ENCODE measurements at places on chromosomes 4 and X.
A peak's percentile ranks its signal among the peaks of the same experiment; 100 is the strongest.

- peak; percentile 7 for DNase-seq
Observed at GRCh38 chr4:112706840-112707207, 69.9 kb downstream of the LARP7 start.

- no peak for DNase-seq
Observed at GRCh38 chr4:141995056-141995455, 358.7 kb downstream of the IL15 start.

DNA sequence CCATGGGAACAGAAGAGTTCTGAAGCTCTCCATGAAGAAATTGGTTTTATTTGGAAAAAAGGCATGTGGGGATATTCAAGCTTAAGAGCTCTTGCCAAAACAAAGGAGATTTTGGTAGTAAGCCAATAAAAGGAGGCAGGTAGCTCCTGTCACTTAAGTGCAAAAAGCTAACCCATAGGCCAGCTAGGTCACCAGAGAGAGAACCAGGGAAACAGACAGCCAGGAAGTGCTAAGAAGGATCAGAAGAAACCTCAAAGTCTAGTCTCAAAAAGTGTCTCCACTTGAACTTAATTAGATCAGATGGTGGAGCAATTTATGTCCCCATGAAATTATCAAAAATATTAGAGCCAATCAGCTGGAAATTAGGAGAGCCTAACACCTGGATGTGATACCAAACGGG, 49.2 kb downstream of the CD40LG start:
- DNase-seq = no peak

DNA sequence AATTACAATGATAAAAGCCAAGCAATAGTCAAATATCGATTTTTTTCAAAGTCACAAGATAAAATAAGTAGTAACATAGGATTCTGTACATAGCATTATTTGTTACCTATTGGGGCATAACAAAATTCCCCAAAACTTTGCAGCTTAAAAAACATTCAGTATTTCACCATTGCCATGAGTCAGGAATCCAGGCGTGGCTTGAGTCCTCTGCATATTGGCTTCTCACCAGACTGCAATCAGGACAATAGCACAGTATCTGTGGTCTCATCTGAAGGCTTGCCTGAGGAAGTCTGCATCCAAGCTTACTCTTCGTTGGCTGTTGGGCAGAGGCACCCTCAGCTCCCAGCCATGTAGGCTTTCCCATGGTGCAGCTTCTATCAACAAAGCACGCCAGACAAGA, 6.2 kb upstream of the CTBP1 start:
- DNase-seq = no peak

GRCh38 chrX:139801397-139801813, 93.4 kb upstream of the MCF2 start:
- no peak for DNase-seq

DNA sequence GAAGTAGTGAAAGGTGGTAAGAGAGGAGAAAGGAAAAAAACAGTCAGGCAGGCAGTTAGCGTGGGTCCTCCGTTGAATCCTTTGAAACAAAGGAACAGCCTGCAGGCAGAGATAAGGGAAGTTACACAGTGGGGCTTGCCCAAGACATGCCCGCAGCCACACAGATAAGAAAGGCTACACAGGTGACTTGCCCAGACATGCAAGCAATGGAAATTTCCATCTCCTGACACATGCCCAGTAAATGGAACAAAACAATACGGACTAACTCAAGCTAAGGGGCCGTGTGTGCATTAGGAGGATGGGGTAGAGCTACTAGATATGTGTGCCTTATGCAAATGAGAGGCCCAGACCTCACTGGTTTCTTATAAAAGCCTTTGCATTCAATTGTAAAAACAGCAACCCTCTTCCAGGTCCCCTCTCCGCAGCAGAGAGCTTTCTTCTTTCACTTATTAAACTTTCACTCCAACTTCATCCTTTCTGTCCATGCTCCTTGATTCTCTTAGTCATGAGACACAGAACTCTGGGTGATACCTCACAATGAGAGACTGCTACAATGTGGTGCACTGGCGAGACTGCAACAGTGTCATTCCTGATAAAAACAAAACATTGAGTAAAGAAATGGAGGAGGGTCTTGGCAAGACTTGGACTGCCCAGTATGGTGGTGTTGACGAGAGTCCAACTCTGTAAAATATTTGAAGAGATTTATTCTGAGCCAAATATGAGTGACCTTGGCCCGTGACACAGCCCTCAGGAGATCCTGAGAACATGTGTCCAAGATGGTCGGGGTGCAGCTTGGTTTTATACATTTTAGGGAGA, 997.4 kb upstream of the PRKX start:
- no peak for DNase-seq
